Omental fat pad (tissue), 4 donors: ENCODE measurements at places on chromosomes 7 and 10.

DNA sequence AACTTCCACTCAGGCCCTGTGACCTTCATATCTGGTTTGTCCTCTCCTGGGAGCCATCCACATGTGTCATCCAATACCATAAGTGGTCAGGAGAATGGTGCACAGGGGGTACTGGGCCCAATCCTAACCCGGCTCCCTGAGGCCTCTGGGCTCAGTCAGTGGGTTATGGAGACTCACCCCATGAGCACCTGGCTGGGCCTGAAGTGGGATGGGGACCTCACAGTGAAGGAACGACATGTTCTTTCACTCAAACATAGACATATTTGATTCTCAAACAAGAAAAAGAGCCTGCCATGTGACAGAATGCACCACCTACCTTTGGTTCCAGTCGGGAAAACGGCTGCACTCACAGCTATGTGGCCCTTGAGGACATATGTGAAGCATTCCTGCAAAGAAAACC, 51.8 kb downstream of the XPNPEP1 start:
- DNase-seq = no peak

GRCh38 chr7:157568770-157569584, 232.2 kb downstream of the DNAJB6 start:
- no peak for DNase-seq

GRCh38 chr10:113357681-113358300, 195.1 kb upstream of the HABP2 start:
- DNase-seq = no peak

DNA sequence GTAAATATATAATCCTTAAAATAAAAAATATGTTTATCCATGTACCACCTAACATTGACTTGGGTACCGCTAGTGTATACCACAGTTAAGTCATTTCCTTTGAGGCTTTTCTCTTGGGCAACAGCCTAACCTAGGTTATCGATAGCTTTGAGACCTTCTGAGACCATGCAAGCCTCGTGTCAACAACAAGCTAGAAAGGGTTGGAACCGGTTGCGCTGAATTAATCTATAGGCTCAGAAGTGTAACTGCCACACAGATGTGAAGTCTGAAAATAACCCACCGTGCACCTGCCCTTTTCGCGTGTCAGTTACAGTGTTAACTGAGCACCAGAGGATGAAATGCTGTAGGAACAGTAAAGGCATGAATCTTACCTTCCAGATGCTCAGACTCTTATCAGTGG, 59.8 kb downstream of the ARID5B start:
- no peak for DNase-seq

DNA sequence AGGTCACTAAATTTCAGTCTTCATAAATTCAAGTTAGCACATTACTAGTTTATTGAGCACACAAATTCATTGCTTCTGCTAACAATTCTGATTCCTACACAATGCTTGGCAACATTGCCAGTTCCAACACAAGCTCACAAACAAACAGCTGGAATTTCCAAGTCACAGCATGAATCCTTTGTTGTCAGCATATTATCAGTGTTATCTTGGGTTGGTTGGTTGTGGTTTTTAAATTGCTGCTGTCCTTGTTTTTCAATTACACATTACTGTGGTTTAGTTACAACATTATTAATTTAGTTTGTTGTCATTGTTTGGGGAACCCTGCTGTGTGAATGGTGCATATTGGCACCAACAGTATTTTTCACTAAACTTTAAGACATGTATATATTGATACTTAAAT, 86.0 kb upstream of the ARID5B start:
- no peak for DNase-seq

DNA sequence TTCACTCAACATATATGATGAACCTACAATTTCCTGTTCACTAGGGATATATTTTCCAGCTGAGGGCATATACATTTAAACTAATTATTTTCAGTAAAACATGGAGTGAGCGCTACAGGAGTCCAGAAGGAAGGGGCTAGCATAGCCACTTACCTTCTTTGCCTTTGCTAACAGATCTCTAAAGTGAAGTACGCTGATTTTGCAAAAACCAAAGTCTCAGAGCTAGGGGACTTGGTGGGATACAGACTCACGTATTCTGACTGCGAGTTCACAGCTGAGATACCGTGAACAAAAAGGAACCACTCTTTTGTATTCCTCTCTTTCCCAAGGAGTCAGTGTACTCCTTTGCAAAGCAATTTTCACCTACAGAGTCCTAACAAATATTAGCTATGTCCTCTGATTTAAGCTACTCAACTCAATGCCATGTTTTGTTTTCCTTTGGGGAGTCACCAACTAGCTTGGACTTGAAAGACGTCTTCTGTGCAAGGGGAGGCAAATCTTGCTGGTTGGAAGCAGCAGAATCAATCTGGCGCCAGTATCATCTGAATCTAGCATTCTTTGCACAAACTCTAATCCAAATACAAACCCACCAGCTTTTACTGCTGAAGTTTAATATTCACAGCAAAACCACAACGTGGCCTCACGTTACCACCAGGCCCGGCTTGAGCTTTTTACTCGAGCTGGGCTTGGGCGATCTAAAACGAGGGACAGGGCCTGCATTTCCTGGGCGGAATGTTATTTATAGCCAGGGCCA, 657 bp downstream of the CDNF start:
- DNase-seq = no peak

DNA sequence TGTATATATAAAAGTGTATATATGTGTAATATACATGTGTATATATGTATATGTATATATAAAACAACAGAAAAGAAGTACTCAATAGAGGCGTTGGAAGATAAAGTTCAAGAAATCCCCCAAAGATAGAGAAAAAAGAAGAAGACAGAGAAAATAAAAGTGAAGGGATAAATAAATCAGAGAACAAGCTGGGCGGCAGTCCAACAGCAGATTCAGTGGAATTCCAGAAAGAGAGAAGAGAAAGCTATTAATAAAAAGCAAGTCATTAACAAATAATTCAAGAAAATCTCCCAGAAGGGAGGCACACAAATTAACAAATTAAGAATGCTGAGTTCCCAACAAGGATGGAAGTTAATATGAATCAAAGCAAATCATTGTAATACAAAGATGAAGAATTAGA, 59.3 kb upstream of the RNF148 start:
- DNase-seq = no peak

DNA sequence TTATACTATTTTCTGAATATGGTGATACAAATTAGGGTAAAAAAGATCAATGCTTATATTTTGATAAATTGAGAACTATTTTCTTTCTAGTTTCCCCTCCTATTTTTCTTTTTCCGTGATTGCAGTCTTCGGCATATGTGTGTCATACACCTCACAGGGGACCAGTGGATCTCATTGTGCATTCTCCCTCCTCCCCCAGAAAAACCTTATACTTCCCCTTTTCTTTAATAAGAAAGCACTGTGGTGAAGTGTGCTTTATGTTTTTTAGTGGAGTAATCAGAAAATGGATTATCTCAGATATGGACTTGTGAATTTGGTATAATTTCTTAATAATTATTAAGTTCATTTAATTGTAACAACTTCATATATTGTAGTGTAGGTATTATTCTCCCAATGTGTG, 72.8 kb downstream of the BICC1 start:
- no peak for DNase-seq

DNA sequence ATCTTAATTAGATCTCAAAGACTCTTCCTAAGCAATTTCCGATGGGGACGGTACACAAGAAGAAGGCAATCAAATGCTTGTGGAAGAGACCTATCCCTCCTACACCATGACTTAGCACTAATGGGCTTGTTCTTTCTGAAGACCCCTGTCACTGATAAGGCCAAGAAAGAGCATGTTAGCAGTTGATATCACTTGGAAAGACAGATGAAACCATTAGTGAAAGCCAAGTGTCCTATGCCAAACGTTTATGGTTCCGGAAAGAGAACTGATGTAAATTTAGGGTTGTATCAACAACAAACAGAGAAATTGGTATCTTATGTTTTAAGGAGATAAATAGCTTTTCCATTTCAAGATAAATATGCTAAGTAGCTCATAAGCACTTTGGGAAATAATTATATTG, 6.5 kb downstream of the UROS start:
- DNase-seq = no peak

- no peak for DNase-seq
Observed at GRCh38 chr7:71429083-71429482, 297.1 kb downstream of the GALNT17 start.

GRCh38 chr7:84693483-84693882, 493.4 kb downstream of the SEMA3D start:
- no peak for DNase-seq

DNA sequence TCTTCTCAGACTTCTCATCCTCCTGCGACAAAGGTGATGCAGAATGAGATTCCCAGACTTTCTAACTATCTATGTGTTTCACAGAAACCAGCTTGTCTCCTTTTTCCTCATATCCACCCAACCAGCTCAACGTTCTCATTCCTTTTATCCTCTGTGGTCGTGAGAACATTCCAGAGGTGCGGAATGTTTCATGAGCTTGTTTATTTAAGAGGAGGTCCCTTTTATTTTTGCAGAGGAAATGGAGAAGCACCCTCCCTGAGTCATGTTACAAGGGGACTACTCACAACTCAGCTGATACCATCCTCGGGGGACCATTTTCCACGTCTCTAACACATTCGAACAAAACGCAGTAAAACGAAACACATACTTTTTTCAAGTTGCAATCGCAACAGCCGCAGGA, 93.2 kb downstream of the ZRANB1 start:
- DNase-seq = no peak

DNA sequence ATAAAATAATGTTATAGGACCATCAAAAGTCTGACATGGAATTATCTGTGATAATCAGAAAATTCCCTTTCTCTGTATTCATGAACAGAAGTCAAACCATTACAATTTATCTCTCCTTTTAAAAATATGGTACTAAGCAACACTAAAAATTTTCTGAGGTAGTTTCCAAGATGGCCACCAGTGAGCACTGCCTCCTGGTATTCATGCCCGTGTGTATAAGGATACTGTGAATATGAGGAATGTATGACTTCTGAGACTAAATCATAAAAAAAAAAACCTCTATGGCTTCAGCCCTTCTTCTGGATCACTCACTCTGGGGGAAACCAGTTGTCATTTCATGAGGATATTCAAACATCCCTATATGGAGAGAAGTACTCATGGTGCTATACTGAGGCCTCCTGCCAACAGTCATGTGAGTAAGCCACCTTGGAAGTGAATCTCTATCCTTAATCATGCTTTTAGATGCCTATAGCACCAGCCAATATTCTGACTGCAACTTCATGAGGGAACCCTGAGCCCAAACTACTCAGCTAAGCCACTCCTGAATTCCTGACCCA, 41.1 kb downstream of the SIRT1 start:
- DNase-seq = no peak

GRCh38 chr7:39621784-39622411, 1.5 kb upstream of the RALA start:
- no peak for DNase-seq

- no peak for DNase-seq
Observed at GRCh38 chr7:151951672-151952338, 4.4 kb upstream of the GALNTL5 start.

- no peak for DNase-seq
Observed at GRCh38 chr10:88121361-88121760, 257.9 kb downstream of the PTEN start.

GRCh38 chr10:61472090-61472674, 19.0 kb upstream of the TMEM26 start:
- no peak for DNase-seq

DNA sequence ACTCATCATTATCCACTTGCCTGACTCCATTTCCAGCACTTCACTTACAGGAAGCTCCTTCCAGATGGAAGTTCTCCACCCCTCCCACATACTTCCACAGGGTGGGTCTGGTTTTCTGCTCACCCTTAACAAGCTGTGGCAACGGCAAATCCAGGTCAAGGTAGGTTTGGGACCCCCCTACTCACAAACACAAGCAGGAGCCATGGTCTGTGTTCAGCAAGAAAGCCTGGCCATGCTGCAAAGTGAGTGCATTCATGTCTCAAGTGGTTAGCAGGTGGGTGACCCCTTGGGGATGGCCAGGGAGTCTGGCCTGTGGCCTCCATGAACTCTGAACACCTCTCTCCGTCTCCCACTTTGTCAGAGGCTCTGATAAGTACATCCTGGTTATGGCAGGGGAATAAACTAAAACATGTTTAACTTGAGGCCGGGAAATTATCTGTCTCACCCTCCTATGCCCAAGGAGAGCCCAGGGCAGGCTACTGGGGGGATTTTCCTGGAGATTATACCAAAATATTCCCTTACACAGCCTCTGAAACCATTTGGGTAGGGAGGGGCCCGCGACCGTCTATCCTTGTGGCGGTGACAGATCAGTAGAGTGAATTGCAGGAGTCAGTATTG, 844 bp downstream of the XPNPEP1 start:
- DNase-seq = no peak

DNA sequence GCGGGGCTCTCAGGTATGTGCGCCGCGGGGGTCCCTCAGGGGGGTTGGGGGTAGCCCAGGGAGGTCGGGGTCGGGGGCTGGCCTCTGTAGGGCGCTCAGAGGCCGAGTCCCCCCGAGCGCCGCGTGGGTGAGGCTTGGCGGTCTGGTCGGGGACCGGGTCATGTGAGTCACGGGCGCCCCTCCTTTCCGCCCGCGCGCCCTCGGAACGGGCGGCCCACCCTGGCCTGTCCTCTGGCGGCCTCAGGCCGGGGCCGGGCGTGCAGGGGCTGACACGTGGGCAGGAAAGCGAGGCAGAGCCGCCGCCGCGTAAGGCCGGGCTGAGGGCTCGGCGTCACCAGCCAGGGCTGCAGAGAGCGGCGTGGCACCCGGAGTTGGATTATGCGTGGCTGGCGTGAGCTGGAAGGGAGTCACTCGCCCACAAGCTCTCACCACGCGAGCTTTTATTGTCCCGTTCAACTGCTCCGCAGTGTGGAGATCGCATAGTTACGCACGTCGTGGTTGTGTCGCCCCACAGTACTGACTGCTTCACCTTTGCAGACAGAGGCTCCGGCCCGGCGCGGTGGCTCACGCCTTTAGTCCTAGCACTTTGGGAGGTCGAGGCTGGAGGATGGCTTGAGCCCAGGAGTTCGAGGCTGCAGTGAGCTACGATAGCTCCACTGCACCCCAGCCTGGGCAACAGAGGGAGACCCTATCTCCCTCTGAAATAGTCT, 385 bp downstream of the SHLD2 start:
- peak; percentile 44 for DNase-seq

- no peak for DNase-seq
Observed at GRCh38 chr10:43352951-43353350, 18.5 kb upstream of the FXYD4 start.

DNA sequence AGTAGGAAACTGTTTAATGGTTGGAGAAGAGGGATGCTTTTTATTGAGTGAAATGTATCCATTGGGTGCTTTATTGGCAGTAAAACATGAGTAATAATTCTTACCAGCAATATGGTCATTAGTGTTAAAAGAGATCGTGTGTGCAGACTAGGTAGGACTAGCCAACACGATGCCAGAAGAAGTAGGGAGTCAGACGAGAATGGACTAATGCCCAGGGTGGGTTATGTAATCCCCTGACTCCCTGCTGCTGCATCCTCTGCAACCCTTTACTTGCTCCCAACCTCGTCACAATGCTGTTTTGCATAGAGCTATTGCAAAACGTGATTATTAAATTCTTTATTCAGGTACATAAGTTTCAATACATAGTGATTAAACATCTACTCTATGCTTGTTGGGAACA, 1213.7 kb downstream of the GATA3 start:
- no peak for DNase-seq
